ENCODE measurements at places on chromosomes 5 and 9.

DNA sequence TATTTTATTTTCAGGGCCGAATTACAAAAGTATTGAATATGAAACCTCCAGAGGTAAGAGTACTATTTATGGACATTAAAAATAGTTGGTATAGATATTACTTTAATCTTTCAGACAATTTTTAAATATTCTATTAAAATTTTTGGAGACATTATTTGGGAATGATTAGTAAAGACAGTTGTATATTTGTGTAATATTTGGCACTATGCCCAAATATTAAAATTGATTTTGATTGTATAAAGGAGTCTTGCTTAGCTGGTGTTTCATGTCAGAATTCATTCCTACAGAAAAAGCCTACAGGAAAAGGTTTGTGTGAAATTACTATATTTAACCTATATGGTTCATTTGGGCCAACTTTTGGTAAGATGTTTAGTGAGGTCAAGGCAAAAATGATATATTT lies 5.5 kb downstream of the SMC2 start:
- DNase-seq = no peak

DNA sequence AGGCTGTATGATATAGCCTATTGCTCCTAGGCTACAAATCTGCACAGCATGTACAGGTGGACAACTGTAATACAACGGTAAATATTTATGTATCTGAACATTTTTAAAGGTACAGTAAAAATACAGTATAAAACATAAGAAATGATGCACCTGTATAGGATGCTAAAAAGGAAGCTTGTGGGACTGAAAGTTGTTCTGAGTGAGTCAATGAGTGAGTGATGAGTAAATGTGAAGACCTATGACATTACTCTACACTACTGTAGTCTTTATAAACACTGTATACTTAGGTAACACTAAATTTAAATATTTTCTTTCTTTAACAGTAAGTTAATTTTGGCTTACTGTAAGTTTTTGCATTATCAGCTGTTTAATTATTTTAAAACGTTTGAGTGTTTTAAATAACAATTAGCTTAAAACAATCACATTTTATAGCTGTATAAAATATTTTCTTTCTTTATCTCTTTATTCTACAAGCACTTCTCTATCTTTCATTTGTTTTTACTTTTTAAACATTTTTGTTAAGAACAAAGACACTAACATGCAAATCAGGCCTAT lies 28.1 kb downstream of the CDH18 start:
- DNase-seq = no peak

DNA sequence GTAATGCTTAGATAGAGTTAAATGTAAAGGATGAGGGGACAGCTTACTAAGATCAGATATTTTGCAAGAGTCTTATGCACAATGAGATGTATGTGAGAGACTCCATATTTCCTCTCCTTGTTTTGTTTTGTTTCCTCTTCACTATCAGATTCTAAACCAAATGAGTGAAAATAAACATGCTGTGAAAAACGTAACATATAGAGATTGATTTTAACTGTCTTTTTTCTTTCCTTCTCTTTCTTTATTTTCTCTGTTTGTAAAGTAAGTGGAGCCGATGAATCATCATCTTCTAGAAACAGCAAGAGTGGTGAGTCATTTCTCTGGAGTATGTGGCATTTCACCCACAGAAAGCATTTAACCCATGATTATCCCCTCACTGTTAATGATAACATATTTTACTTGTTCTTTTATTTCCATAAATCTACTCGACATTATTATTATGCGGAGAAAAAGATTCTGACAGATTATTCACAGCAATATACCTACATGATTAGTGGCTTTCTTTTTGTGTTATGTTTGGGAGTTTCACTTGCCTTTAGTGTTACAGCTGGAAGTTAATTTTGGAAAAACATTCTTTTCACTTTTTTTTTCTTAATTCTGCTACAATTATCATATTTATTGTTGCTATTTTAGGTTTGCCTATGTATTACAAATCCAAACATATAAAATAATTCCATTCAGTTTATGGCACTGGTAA lies 2.1 kb upstream of the ANXA1 start:
- DNase-seq = no peak

GRCh38 chr5:106314221-106314824 lies 1356.4 kb downstream of the EFNA5 start:
- no peak for DNase-seq

- DNase-seq = no peak
Observed at GRCh38 chr5:30607301-30607894, 586.1 kb upstream of the CDH6 start.
